T-cell (primary cell): ENCODE measurements at places on chromosomes 5 and 9. TPM values are rescaled to one million over a fixed set of nuclear protein-coding genes. Genes with fewer than 3 reads are reported as not detected.

CNTNAP3B gene
- not detected for total RNA-seq

GRM6 gene
- not detected for total RNA-seq

FOXD4 gene
- 0.16 TPM for total RNA-seq

UNC13B gene
- total RNA-seq, result 1.2 TPM
